ENCODE measurements at places on chromosomes 7 and 10.

DNA sequence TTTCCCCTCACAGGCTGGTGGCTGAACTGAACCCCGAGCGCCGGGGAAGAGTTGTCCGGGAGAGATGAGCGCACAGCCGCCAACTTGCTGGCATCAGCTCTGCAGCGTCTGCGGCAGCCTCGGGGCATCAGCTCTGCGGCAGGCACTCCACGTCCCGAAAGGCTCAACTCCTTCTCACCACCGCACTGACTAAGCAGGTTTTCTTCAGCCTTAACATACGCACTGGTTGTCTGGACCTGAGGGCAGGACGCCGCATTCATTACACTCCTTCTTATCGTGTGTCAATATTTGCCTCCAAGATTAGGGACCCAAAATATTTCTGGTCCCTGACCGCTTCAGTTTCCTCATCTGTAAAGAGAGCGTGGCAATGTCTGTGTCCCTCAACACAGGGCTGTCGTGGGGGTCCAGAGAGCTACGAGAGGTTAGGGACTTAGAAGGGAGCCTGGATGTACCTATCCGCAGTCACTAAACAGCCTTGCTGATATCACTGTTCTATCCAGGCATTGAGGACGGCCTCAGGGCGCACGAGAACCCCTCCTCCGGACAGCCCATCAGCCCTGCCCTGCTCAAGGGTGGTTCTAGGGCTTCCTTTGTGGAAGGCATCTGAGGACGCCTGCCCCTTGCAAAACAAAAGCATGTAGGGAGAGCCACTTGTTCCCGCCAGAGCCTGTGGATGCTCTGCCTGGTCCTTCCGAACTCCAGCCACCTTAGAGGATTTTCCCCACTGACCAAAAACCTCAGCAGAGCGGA, 42.8 kb upstream of the FIGNL1 start:
- no peak for DNase-seq

DNA sequence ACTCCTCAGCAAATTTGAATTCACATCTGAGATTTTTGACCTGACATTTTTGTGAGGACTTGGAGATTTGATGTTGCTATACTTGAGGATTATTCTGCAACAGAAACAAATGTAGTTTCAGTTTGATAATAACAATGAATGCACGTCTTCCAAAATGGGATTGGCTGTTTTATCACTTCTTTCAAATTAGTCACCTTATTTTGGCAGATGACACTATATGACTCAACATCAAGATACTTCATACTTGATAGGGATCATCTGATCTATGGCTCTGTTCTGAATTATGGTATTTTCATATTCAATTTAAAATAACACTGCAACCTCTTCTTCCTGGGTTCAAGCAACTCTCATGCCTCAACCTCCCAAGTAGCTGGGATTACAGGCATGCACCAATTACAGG, 24.2 kb downstream of the ARL5B start:
- DNase-seq = no peak

DNA sequence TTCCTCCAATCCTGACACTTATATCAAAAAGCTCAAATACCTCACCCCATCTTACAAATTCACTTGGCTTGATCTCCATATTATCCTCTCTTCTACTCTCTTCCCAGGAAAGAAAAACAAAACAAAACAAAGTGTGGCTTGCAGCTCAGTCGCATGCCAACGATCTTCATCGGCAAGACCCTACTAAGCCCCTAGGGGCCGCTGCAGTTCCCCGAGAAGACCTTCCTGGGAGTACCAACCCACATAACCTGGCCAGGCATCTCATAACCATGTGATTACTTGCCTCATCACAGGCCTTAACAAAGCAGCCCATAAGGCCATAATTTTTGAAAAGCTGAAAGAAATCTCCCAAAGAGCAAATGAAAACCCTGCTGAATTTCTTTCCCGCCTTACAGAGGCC, 103.7 kb downstream of the ZNF92 start:
- no peak for DNase-seq

DNA sequence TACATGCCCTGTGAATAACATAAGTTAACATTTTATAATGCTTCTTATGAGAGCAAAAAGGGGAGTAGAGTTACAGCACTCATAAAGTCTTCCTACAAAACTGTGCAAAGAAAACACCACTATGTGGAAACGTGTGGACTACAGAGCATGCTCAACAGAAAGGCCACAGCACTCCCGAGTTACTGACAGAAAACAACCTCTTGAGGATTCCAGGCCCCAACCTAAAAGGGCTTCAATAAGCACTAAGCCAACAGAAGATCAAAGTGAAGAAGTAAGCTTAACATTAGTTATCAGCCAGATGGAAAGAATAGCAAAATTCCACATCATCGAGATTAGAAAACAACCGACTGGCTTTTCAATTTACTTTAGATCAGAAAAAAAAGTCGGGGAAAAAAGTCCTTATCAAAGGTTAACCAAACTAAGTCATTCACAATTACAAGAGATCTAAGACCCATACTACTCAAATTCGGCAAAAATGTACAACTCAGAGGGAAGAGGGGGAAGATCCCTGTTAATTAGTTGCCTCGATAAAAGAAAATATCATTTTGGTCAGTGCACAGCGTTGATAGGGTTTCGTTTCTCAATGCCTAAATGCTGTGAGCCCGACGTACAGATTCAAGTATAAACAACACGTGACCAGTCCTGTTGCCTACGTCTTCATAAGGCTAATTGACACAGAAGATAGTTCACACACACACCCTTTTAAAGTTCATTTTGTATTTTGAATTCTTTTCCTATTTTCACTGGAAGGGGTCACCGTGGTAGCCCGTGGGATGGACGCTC, 1.4 kb downstream of the KBTBD2 start:
- DNase-seq = no peak

- no peak for DNase-seq
Observed at GRCh38 chr10:63720072-63720537, 198.9 kb downstream of the REEP3 start.

DNA sequence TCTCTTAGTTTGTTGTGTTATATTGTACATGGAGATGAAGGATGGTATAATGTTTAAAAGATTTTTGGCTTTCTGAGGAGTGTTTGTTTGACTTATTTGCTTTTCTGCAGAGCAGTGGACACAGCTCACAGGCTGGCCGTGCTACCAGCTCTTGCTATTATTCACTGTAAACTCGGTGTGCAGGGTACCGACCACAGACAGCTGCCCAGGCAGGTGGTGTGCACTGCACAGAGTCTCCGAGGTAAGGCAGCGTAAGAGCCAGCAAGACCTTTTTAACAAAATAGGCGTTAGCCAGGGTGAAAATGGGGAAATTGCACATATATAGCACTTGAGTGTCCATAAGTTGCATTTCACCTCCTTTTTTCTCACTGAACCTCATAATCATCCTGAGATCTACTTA, 438.0 kb downstream of the CNTNAP2 start:
- no peak for DNase-seq

- DNase-seq = no peak
Observed at GRCh38 chr10:24722131-24722675, 1.5 kb downstream of the ARHGAP21 start.

GRCh38 chr7:47378728-47379395, 203.0 kb downstream of the TNS3 start:
- DNase-seq = no peak

DNA sequence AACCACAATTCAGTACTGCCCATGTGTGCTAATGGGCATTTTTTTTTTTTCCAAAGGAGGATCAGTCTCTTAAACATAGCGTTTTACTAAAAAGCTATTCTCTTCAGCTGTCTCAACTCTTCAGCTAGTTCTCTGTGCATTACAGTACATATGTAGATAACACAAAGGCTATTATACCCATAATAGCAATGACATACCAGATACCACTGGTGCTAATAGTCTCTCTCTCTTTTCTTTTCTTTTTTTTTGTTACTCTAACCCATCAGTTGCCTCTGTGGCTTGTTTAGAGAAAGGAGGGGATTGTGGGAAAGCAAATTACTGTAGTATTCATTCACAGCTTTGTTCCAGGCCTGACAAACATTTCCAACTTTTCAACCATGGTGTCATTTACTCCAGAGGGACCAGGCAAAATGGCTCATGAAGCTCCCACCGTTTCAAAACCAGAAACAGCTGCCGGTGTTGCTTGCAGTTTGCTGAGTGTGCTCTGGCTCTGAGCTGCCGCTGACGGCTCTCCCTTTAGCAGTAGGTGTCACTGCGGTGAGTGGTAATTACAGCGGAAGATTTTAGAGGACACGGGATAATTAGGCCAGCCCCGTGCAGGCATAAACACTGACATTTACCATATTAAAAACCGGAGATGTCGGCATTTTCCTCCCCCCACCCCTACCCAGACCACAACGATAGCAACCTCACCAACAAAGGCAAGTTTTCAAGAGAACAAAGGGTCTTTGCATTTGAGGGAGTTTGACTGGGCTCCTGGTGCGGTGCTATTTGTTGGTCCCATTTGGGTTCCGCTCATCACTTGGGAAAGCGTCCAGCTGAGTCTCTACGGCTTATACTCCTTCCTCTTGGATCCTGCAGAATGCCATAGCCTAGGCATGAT, 1005.5 kb downstream of the KCNMA1 start:
- DNase-seq = no peak

Data from activated T-cell treated with anti-CD3 and anti-CD28 coated beads, Interleukin-2, amount 50 U/mL, for 1 hour (primary cell).